ENCODE measurements at places on chromosomes 12 and 14.

- DNase-seq, result no peak
These were observed 11.8 kb downstream of the A2ML1 start for GRCh38 chr12:8834230-8834629.

- DNase-seq, result no peak
These were observed 7.0 kb downstream of the SLC48A1 start for GRCh38 chr12:47779943-47780504.

- DNase-seq, result no peak
These were observed 5.2 kb upstream of the LMO3 start for GRCh38 chr12:16611146-16611545.

GRCh38 chr12:10069099-10069498 is 29.7 kb downstream of the CLEC1A start:
- peak; percentile 41 for DNase-seq

DNA sequence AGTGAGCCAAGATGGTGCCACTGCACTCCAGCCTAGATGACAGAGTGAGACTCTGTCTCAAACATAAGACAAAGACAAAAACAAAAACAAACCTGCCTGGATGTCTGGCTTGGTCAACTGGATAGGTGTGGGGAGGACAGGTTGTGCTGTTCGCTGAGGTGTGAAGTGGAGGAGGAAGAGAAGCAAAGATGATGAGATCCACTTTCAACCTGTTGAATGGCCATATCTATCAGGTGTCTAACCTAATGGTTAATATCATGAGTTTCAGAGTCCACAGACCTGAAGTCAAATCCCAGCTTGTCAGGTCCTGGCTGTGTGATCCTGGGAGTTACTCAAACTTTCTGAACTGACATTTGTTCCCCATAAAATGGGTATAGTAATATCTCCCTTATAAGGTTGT is 9.7 kb upstream of the CCDC177 start:
- DNase-seq, result no peak

GRCh38 chr12:131589966-131590365 is 120.9 kb upstream of the SFSWAP start:
- DNase-seq, result no peak

DNA sequence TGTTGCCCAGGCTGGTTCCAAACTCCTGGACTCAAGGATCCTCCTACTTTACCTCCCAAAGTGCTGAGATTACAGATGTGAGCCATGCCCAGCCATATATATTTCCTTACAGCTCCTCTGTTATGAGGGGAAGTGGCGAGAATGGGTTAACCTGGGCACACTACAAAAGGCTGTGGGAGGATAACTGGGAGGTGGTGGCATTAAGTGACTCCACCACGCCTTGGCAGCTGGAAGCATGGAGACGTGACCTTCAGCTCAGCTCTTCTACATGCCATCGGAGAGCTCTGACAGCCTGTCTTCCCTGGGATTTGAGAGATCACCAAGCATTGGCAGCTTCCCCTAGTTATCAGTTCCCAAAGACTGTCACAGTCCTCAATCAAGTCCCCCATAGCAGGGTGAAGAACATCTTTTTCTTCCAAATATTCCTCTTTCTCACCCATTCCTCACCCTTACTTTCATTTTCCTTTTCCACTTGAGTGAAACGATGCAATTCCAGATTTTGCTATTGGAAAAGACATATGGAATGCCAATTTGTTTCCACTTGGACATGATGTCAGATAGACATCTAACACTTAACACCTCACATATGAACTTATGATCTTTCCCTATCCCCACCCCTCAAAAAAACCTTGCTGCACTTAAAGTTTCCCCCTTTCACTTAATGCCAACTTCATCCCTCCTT is 48.5 kb downstream of the PHLDA1 start:
- DNase-seq, result no peak

GRCh38 chr12:47020211-47020821 is 59.1 kb upstream of the PCED1B start:
- no peak for DNase-seq

GRCh38 chr12:111277570-111277969 is 91.3 kb downstream of the PHETA1 start:
- no peak for DNase-seq

- DNase-seq, result no peak
These were observed 534.0 kb upstream of the LMO3 start for GRCh38 chr12:17139931-17140330.

DNA sequence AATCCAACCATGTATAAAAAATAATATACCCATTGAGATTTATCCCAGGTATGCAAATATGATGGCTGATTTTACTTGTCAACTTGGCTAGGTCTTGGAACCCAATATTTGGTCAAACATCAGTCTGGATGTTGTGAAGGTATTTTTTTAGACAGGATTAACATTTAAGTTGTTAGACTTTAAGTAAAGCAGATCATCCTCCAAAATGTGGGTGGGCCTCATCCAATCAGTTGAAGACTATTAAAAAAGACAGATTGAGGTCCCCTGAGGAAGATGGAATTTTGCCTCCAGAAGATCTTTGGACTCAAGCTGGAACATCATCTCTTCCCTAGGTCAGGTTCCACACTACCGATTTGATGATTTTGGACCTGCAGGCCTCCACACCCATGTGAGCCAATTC is 271.2 kb downstream of the TMEM121 start:
- DNase-seq, result no peak

- peak; percentile 64 for DNase-seq
These were observed 9.5 kb upstream of the SAV1 start for GRCh38 chr14:50677527-50678063.

DNA sequence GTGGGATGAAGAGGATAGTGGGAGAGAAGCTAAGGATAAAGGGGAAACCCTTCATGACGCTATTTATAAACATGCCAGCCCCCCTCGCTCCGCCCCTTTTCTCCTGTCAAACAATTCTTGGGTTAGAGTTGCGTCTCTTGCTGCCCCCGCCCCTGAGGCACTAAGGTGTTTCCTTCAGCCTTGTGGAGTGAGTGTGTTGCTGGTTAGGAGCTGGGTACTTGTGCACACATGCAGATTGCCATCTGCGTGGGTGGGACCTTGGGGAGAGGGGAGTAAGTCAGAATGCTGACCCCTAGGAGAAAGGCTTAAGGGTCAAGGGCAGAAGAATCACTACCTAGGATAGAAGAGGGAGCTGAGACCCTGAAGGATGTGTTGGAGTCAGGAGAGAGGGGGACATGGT is 5.4 kb downstream of the FOXJ2 start:
- DNase-seq, result no peak

DNA sequence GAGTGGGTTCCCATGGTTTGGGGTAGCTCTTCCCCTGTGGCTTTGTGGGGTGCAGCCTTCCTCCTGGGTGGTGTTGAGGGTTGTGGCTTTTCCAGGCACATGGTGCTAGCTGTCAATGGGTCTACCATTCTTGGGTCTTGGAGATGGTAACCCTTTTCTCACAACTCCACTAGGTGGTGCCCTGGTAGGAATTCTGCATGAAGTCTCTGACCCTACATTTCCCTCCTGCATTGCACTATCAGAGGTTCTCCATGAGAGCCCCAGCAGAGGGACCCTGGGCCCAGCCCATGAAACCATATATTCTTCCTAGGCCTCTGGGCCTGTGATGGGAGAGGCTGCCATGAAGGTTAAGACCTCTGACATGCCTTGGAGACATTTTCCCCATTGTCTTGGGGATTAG is 1093.3 kb downstream of the SLC16A7 start:
- no peak for DNase-seq

- no peak for DNase-seq
These were observed 7.7 kb downstream of the OR6C68 start for GRCh38 chr12:55499810-55500252.

DNA sequence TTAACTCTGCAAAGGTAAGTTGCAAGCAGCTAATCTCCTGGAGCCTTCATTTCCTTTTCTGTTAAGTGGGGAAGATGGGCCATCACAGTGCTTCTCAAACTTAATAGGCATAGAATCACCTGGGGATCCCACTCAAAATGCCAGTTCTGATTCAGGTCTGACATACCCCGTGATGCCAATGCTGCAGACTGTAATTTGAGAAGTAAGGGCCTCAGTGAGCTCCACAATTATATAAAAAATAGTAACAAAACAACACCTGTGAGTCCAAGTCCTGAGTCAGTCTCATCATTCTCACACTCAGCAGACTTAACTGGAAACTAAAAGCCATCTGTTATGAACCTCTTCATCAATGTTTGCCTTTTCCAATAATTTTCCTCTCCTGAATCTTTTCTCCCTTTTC is 10.8 kb upstream of the PSMA6 start:
- no peak for DNase-seq

- peak; percentile 66 for DNase-seq
These were observed 660 bp upstream of the HCFC2 start for GRCh38 chr12:104063712-104064030.

- DNase-seq, result no peak
These were observed 14.4 kb downstream of the ADCY6 start for GRCh38 chr12:48774516-48774915.

DNA sequence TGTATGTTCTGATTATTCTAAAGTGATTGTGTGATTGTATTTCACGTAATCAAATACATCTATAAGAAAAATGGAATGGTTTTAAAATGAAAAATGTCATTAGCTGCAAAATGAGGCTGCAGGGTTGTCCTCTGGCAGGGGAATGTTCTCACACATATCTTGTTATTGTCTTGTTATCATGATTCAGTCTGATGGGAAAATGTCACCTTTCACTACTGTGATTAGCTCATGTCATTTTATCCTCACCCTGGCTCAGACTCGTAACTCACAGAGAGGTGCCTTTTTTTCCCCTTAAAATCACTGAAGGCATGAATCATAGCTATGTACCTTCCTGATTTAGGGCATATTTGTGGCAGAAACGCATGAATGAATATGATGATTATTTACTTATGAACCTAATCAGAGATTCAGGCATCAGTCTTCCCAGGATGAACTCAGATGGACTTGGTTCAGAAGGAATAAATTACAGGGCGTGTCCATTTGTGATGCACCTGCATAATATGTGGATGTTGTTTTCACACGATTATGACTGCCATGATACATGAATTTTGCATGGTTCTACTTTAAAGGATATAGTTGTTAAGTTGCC is 1339.2 kb downstream of the AACS start:
- no peak for DNase-seq

GRCh38 chr14:50658203-50658602 is 9.9 kb downstream of the SAV1 start:
- DNase-seq, result peak; percentile 72

DNA sequence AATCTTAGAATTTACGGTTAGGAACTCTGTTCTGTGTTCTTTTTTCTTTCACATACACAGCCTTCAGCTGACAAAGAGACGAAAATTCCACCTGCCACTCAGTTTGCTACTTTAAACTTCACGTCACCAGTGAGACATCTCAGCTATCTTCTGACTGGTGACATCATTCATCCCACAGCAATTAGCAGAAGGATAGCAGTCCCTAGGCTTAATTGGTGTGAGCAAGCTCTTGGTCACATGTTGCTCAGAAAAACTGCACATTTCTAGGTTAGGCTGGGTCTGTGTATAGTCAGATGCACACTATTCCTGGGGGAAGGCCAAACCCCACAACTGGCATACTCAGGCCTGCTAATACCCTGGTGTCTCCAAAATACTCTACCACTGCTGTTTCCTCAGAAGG is 23.9 kb downstream of the SLC7A7 start:
- DNase-seq, result peak; percentile 32

- DNase-seq, result peak; percentile 21
These were observed 775.7 kb downstream of the SLC6A15 start for GRCh38 chr12:84136862-84137367.

- peak; percentile 79 for DNase-seq
These were observed 54.4 kb upstream of the KCNA1 start for GRCh38 chr12:4855121-4855924.

GRCh38 chr12:76720068-76720467 is 43.8 kb upstream of the ZDHHC17 start:
- DNase-seq, result peak; percentile 43

GRCh38 chr14:104136472-104137296 is 1.7 kb upstream of the KIF26A start:
- DNase-seq, result no peak

GRCh38 chr12:67927815-67928214 is 61.4 kb upstream of the IFNG-AS1 start:
- DNase-seq, result no peak

- DNase-seq, result peak; percentile 20
These were observed 328.2 kb upstream of the NOVA1 start for GRCh38 chr14:26925876-26926584.

- DNase-seq, result no peak
These were observed 31.2 kb upstream of the OTOGL start for GRCh38 chr12:80068173-80068572.

- DNase-seq, result no peak
These were observed 17.5 kb downstream of the ATXN2 start for GRCh38 chr12:111581434-111582132.

- peak; percentile 71 for DNase-seq
These were observed 19.3 kb downstream of the CCDC62 start for GRCh38 chr12:122793685-122794106.

DNA sequence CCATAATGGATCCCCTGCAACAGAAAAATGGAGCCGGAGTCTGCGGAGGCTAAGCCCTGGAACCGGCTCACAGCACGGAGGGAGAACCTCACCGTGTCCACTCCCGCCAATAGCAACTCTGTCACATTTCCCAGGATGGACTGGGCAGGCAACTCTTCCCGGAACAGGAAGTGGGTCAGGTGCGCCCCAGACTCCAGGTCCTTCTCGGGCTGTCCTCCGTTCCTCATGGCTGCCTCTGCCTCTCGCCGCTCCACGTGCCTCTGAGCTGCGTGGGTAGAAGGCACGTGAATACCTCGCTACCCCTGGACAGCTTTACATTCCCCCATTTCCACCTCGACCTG is 2.2 kb downstream of the CYP27B1 start:
- no peak for DNase-seq

DNA sequence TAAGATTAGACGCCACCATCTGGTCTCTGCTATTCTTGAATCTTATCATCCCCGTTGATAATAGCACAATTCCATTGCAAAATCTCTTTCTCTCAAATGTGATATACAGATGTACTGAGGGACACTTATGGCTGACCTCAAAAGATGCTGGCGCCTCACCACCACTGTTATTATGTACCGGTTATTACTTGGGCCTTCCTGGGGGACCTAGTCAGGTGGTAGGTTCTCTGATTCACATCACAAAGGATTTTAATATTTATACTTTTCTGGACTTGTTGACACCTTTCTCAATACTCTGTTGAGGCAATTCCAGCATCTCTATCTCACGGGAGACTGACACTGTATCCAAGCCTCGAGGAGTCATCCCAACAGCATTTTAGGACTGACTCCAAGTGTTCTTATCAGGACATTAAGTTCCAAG is 21.3 kb upstream of the FAM234B start:
- no peak for DNase-seq

GRCh38 chr14:69708049-69708448 is 58.9 kb upstream of the SRSF5 start:
- no peak for DNase-seq

DNA sequence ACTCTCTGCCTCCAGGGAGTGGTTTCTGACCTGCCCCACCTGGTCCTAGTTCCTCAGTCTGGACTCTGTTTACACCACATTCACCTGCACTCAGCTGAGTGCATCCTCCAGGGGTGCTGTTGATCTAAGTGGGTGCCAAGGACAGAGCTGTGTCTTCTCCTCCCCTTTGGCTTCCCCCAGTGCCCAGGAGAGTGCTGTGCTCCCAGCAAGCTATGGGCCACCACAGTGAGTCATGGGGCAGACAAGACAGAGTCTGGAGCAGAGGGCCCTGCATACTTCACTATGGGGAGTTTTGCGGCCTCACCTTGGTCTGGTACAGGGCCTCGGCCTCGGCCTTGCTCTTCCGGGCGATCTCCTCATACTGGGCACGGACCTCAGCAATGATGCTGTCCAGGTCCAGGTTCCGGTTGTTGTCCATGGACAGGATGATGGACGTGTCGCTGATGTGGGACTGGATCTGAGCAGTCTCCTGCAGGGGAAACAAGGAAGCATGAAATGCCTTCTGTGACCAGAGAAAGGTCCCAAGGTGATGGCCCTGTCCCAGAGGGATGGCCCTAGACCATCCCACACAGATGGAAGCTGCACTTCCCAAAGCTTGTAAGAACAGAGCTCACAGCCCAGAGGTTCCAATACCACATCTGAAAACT is 4.9 kb downstream of the KRT73 start:
- DNase-seq, result no peak

Measured in astrocyte of the spinal cord (primary cell).